ENCODE measurements at places on chromosomes 5 and 9.

DNA sequence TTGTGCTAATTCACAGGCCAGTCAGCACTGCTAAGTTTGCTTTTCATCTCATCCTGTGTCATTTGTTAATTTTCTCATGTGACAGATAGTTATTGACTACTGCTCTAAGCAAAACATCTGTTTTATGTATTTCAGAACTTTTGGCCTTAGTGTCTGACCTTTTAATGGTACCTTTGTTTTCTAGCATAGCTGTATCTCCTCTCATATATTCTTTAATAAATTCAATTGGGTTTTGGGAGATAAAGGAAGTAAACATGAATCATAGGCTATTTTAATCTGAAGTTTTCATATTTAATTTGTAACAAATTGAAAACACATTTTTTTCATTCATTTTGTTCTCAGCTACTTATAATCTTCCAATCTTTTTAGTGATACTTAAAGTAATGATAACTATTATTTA lies 13.1 kb downstream of the NDUFAF2 start:
- DNase-seq = no peak

GRCh38 chr9:34686231-34686630 lies 4.8 kb downstream of the CCL19 start:
- no peak for DNase-seq

DNA sequence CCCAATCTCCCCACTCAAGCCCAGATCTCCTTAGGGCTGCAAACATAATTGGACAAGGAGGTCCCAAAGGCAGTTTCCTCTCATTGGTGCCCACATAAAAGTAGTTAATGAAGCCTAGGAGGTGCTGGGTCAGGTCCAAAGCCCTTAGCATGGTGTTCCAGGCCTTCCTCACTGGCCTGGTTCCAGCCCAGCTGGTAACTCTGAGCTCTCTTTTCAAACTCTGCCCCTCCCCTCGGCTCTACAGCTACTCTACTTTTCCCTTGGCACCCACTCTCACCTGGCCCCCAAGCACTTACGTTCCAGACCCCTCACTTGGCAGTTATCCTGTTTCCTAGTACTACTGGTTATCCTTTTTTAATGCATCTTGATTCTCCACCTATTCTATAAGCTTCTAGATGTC lies 9.9 kb downstream of the SEPTIN8 start:
- no peak for DNase-seq

- DNase-seq = no peak
These were observed 79.4 kb downstream of the FAM114A2 start for GRCh38 chr5:153959134-153959957.

- no peak for DNase-seq
These were observed 188.9 kb upstream of the RPS23 start for GRCh38 chr5:82466986-82467561.

- DNase-seq = no peak
These were observed 23.2 kb downstream of the ELOVL7 start for GRCh38 chr5:60820593-60821487.

- no peak for DNase-seq
These were observed 134.8 kb upstream of the KLF4 start for GRCh38 chr9:107624234-107624948.

DNA sequence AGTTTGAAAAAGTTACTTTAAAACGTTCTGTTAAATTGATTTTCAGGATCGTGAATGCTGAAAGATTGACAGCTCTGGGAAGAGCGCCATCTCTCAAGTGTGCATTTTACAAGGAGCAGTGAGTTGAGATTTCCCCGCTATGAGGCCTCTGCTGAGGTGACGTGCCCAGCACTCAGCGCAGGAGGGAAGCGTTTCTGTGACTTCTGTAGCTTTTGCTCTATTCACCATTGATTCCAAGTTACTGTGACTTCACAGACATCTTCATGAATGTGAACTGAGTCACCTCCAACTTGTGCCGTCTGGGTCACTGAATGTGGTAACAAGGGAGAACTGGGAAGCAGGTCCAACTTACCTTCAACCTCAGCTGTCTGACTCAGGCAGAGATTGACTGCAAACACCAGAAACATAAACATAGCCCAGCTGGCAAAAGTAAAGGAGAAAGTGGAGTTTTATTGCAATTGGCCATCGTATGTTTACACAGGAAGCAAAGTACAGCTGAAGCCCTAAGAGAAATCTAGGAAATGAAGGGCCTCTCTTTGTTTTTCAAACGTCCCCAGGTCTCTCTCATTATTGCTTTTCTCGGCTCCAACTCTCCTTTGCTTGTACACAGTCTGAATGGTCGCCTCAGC lies 428.8 kb upstream of the CLINT1 start:
- no peak for DNase-seq

- DNase-seq = no peak
These were observed 447.8 kb downstream of the PDE4D start for GRCh38 chr5:59445741-59446140.

- DNase-seq = no peak
These were observed 205.6 kb upstream of the MPDZ start for GRCh38 chr9:13485068-13485596.

- DNase-seq = no peak
These were observed 6.6 kb upstream of the UBQLN1 start for GRCh38 chr9:83714329-83714728.

DNA sequence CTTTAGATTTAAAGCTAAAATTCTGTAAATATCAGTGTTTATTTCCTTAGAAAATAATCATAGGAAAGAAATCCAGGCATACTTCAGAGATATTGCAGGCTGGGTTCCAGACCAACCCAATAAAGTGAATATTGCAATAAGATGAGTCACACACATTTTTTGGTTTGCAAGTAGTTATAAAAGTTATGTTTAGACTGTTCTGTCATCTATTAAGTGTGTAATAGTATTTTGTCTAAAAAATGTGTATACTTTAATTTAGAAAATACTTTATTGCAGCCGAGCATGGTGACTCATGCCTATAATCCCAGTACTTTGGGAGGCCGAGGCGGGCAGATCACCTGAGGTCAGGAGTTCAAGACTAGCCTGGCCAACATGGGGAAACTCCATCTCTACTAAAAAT lies 6.9 kb upstream of the RIC1 start:
- no peak for DNase-seq

DNA sequence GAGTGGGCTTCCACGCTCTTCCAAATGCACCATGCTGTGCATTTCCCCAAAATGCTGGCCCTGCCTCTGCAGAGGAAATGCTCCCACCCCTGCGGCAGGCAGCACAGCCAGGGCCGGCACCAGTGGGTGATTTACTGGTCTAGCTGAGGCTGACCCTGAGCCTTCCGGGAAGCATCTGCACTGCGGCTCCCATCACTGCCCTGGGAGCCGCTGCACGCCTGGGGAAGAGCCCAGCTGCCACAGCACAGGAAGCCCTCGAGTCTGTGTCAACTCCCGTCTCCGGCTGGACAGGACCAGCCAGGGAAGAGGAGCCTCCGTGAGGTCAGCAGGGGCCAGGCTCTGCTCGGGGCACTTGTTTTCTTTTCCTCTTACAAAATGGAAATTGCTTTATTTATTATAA lies 25.1 kb upstream of the EEIG1 start:
- DNase-seq = no peak

GRCh38 chr9:9061627-9062026 lies 1262.0 kb upstream of the DMAC1 start:
- DNase-seq = no peak

DNA sequence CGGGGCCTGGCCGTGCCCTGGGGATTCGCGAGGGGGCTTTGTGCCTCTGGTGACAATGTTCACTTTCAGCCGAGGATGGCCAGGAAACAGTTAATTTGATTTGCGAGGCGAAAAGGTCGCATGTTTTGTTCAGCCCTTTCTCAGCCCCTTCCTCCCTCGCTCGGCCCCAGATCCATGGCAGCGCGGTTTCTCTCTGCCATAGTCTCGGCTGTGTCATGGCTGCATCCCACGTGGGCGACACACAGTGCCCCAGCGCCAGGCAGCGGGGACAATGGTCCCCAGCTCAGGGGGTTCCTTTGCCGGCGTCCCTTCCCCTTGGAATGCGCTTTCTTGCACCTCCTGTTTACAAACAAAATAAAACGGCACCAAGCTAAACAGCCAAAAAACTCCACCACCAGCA lies 370.3 kb upstream of the IRX2 start:
- DNase-seq = no peak

GRCh38 chr5:178232124-178232919 lies at the start of gene PHYKPL:
PHYKPL (minus strand) TSS chr5:178232802; CDS start chr5:178232550, 252 bp downstream.
- peak; percentile 67 for DNase-seq

DNA sequence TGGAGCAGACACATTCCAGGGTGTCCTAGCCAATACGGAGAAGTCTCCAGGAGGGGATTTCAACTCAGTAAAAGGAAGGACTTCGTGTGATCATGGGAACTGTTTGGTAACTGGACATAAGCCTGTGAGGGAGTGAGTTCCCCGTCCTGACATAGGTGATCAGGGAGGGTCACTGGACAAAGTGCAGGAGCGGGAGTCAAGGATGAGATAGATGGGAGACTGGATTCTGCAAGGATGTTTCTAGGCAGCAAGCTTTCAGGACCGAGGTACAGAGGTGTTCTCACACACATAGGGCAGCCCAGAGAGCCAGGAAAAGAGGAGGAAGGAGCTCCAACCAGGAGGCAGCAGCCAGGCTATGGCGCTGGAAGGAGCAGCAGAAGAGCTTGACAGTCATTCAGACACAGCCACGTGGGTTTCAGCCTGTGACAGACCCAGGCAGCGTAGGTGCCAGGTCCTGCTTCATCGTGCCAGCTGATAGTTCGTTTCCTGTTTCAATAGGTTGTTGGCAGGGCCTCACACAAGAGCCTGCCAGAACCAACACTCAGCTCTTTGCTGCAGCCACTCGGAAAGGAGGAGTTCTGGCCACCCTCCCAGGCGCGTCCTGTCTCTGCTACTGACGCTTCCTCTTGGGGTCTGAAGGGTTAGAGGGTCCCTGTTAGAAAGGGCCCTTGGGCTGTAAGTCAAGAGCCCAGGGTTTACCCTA lies 84.1 kb downstream of the AMBP start:
- DNase-seq = no peak

GRCh38 chr9:6782981-6783380 lies 25.2 kb downstream of the KDM4C start:
- DNase-seq = no peak

GRCh38 chr9:69916950-69917349 lies 96.3 kb downstream of the CFAP95 start:
- no peak for DNase-seq

GRCh38 chr9:134546746-134547145 lies 94.9 kb upstream of the COL5A1 start:
- no peak for DNase-seq

DNA sequence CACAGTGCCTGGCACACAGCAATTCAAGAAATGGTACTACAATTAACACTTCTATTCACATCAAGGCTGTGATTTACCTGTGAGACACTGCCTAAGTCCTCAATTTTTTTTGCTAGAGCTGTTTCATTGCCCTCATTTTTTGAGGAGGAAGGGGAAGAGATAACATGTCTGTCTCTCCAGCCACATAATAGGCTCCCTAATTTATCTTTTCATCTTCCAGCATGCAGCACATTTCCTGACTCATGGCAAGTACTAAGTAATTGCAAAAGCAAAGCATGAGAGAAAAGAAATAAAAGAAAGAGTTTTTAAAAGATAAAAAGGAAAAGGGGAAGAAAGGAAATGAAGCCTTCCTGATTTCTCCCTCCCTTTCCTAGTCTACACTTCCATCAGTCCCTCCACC lies 26.9 kb upstream of the RNF38 start:
- DNase-seq = no peak

- DNase-seq = no peak
These were observed 60.6 kb upstream of the ZFR start for GRCh38 chr5:32504989-32505596.

GRCh38 chr9:131598121-131598520 lies 52.8 kb downstream of the PRRT1B start:
- DNase-seq = no peak

GRCh38 chr9:34684816-34685215 lies 6.3 kb downstream of the CCL19 start:
- DNase-seq = no peak

- DNase-seq = no peak
These were observed 50.4 kb upstream of the PTGS1 start for GRCh38 chr9:122320413-122320881.

- DNase-seq = no peak
These were observed 94.8 kb downstream of the AOPEP start for GRCh38 chr9:94821098-94821887.

DNA sequence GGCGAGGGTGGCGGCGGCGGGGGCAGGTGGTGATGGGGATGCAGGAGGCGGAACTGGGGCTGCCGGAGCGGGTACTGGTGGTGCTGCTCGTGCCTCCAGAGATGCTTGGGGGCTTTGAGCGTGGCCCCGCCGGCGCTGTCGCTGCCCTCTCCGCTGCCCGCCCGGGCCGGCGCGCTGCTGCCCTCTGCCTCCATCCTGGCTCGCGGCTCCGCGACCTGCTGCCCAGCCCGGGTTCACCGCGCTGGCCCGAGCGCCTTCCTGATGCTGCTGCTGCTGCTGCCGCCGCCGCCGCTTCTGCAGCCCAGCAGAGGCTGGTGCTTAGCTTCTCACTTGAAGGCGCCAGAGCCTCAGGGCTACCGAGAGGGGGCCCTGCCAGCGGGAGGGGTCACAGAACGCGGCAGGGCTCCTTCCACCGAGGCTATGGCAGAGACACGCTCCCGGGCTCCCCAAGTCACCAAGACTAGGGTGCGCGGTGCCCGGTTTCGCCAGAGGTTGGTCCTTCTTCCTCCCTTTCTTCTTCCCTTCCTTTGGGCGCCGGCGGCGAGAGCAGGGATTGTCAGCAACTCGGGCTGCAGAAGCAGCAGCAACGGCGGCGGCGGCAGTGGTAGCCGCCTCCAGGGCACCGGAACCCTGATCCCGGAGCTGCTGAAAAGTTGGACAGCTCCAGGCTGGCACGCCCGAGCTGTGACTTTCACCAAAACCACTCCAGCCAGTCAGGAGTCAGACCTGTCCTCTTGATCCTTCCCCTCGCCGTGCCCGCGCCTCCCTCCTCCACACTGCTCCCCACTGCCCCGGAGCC lies at the start of gene PDE4D:
Gene PDE4D (minus strand): TSS at position 298 of the 799 bp plus-strand sequence.
- no peak for DNase-seq

DNA sequence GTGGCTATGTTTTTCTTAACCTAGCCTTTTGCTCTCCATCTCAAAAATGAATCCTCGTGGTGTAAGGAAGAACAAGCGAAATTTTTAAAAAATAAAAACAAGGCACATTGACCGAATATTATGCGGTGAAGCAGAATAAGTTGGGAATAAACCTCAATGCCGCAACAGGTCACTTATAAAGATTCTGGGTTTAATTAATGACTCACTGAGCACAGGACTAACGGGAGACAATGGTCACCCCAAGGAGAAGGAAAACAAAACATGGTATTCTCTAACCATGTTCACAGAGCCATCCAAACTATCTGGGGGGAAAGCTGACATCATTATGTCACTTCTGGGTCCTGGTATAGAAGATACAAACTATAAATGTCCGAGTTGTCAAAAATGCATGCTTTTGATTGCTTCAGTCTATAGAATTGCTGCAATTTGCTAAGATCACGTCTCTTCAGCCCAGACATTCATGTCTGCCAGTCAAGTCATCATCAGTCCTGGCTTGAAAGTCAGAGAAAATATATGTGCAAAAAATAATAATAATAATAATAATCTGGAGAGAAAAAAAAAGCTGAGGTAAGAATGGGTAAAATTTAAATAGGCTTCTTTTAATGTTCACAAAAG lies 280.6 kb downstream of the NR2F1-AS1 start:
- DNase-seq = no peak

All from stimulated activated CD4-positive, alpha-beta T cell treated with anti-CD3 and anti-CD28 coated beads, TNF-alpha, amount 100 ng/mL, for 48 hours (primary cell).